ENCODE measurements at places on chromosomes 1 and 21.

GRCh38 chr1:178500091-178500770, 3.5 kb upstream of the CLEC20A start:
- no peak for DNase-seq

GRCh38 chr1:11925938-11926292, 312 bp downstream of the KIAA2013 start:
- no peak for DNase-seq

GRCh38 chr1:106910798-106911197, 145.7 kb upstream of the PRMT6 start:
- no peak for DNase-seq

- no peak for DNase-seq
These were observed 116.1 kb downstream of the PAPPA2 start for GRCh38 chr1:176579087-176579486.

DNA sequence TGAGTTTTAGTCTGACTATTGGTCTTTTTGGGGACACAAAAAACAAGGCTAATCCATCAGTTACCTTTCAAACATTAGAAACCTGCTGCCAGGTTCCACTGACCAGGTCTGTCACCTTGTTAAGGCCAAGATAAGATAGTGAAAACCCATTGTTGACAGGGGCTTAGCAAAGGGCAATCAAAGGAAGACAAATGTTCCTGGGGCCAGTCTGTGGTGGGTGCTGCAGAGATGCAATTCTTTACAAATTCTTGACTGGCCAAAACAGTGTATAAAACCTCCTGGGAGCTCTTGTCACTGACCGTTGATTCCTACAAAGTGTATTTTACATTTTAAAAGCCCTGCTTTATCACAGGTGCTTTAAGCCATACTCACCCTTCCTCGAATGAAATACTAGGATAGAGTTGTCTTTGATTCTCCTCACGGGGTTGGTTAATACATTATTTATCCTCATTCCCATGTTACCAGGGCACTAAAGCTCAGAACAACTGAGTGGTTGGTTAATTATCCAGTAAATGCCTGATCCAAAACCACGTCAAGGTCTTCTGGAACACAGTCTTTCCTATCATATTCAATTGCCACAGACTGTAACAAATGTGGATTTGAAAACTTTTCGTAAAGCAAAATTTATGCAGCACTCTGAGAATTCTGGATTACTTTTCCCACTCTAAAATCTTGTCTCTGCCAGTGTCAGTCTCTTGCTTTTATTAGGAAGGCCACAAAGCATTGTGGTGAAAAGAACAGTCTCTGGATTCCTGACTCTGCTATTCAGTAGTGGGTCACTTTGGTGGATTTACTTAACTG, 77.2 kb downstream of the NRIP1 start:
- no peak for DNase-seq

Data from foreskin melanocyte (primary cell).